CD4-positive, CD25-positive, alpha-beta regulatory T cell (primary cell): ENCODE measurements at places on chromosomes 7 and 10. TPM values are rescaled to one million over a fixed set of nuclear protein-coding genes. Genes with fewer than 3 reads are reported as not detected.

PCDH15 gene
- polyA plus RNA-seq = not detected

CAV1 gene
- polyA plus RNA-seq = 0.11 TPM

MIOS gene
- polyA plus RNA-seq = 23.2 TPM

TMEM120A gene
- polyA plus RNA-seq = 41.9 TPM

SEMA3A gene
- not detected for polyA plus RNA-seq

HSPA12A gene
- 0.75 TPM for polyA plus RNA-seq

CLCN1 gene
- polyA plus RNA-seq = not detected

PTF1A gene
- not detected for polyA plus RNA-seq

KLLN gene
- 0.26 TPM for polyA plus RNA-seq

SPDYE8 gene
- polyA plus RNA-seq = not detected

TRIM73 gene
- 0.81 TPM for polyA plus RNA-seq

CH25H gene
- 0.70 TPM for polyA plus RNA-seq

MMP21 gene
- not detected for polyA plus RNA-seq

ITPRID1 gene
- not detected for polyA plus RNA-seq

GJD4 gene
- polyA plus RNA-seq = not detected

CALY gene
- polyA plus RNA-seq = 1.3 TPM
